Activated CD8-positive, alpha-beta T cell treated with anti-CD3 and anti-CD28 coated beads for 36 hours (primary cell): ENCODE measurements at places on chromosomes 16 and 17. TPM values are rescaled to one million over a fixed set of nuclear protein-coding genes. Genes with fewer than 3 reads are reported as not detected.

DNA sequence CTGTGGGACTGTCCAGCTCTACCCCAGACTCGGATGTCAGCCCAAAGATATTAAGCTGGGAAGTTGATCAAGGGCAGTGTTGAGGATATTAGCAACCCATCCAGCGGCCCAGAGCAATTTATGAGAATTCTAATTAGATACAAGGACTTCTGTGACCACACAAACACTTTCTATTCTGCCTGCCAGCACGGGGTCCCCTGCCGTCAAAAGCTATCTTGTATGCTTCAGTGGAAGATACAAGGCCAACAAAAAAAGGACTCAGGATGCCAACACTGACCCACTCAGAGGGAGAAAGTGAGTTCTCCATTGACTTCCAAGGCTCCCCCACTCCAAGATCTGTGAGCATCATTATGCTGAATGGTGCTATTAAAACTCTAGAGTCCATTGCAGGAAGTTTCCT, 390.7 kb downstream of the GRIN2A start:
- DNase-seq: no peak

DNA sequence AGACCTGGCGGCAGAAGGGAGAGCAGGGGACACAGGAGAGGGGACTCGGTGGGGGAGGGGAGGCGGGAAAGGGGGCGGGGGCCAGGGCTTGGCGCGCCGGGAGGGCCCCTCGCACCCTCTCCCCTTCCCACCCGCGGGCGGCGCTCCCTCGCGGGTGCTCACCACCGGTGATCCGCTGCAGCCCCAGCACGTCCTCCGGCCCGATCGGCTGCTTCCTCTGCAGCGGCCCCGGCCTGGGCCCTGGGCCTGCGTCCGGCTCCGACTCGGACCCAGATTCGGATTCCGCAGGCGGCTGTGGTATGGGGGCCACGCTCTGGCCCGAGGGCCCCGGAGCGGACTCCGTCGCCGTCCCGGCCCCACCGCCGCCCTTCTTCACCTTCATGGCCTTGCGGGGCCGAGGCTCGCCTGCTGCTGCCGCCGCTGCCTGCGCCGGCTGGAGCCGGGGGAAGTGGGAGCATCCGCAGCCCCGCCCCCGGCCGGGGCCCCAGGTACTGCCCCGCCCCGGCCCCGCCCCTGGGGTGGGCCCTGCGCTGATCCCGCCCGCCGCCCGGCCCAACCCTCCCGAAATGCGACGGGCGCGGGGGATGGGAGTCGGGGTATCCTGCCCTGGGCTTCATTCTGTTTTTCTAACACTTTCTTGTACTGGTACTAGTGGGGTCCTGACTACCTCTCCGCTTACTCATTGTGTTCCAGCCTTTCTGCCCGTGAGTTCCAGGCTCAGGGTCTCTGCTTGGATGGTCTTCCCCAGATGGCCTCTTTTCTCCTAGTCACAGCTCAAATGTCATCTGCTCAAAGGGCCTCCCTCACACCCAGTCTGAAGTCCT, at the start of gene UNC119:
TSS of gene UNC119 (minus strand) at position 449 of the 824 bp plus-strand sequence. CDS start at position 382, 67 bp downstream.
- peak; percentile 83 for DNase-seq

DNA sequence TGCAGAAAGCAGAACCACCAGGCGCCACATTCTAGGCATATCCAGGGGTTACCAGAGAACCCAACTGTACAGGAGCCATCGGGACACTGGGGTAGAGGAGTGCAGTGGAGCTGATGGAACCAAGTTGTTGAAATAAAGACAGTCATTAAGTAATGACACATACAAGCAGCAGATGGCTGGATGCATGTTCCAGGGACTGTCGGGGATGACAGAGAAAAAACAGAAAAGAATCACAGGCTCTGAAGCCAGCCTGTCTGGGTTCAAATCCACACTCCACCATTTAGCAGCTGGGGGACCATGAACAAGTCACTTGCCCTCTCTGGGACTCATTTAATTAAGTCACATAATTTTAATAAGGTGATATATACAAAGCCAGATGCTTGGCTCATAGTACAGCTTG, 117.1 kb downstream of the ZNF423 start:
- DNase-seq: no peak

Gene FXR2
- 28.6 TPM for total RNA-seq

Gene PLEKHH3
- total RNA-seq: 0.65 TPM

DNA sequence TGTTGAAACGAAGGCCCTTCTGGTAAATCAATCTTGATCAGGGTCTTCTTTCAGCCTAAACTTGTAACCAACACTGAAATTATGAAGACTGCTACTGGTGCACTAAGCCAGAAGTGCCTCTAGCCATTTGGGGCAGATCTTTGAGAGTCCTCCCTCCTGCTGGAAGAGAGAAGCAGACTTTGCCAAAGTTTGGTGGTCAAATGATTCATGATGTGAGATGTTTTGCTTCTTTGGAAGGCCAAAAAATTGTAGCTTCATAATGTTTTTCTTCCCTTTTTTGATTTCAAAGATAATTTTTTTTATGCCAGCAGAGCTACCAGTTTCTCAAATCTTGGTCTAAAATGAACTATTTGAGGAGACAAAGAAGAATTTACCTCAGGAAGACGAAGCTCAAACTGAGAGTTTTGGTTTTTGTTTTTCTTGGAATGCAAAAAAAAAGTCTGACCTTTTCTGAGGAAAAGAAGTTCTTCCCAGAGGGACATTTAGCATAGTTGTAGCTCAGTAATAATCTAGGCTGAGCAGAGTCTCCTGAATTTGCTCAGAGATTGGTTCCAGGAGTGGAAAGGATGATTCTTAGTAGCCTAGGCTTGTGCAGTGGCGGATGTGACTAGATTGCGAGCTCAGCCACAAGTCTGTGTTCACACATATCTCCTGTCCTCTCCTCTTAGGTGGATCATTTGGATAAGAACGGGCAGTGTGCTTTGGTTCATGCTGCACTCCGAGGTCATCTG, 50.9 kb downstream of the CYB561 start:
- DNase-seq: no peak

Gene TPSG1
- not detected for total RNA-seq

Gene PIRT
- not detected for total RNA-seq

Gene SLC12A3
- total RNA-seq: not detected

- no peak for DNase-seq
Measured at GRCh38 chr17:71726341-71726740, 394.5 kb upstream of the SOX9 start.

Gene SNX20
- 24.6 TPM for total RNA-seq
